ENCODE measurements at places on chromosomes 1 and 21.

DNA sequence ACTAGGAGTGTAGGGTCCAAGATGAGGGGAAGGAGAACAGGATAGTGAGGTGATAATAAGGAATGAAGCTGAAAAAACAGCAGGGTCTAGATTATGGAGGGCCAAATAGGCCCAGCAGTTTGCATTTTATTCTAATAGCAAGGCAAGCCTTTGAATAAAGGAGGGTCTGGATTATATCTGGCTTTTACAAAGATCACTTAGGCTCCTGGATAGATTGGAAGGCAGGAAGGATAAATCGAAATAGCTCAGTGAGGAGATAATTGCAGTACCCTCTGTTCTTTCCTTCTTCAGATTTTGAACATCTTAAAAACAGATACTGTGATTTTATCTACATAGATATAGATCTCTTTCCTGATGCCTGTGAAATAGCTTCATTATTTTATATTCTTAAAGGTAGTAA, 53.8 kb upstream of the PTGFR start:
- no peak for DNase-seq

DNA sequence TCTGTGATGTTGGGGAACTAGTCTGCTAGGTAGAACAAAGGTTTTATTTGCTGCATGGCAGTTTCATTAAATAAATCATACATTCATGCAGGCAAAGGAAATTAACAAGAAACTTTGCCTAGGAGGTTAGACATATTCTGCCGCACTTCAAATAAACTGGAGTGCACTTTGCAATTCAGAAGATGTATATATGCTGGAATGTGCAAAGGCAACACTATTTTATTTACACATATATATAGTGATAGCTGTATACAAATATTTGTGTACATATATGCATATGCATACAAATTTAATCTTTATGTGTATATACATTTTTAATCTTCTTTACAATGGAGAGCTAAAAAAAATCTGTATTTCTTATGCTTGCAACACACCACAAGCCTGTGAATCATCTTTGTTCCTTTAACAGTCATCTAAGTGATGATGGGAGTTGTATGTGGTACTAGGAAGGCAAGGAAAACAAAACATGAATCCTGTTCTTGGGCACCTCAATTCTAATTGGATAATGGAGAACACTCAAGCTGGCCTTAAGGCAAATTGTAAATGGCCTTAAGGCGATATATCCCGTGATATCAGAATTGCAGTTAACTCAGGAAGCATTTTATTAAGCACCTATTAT, 605.8 kb upstream of the CAMK1G start:
- peak; percentile 82 for DNase-seq

DNA sequence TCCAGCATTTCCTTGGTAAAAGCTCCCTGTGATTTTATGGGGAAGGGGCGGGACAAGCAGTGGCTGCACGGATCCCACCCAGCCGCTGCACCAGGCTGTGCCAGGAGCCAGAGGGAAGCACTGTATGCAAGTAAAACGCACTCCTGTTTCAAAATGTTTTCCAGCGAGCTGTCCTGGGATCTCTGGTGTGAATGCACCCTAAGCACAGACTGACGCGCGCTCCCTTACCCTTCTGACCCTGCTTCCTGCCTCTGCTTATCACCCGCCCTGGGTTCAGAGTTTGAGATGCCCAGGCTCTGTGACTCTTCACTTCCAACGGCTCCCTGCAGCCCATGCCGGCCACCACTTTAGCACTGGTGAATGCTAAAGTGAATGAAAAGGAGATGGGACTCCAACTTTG, 131.2 kb downstream of the RHOU start:
- no peak for DNase-seq

GRCh38 chr1:112508278-112509004, at the start of gene WNT2B:
Gene WNT2B (plus strand): TSS chr1:112508965. CDS start chr1:112509263, 298 bp downstream.
- DNase-seq: peak; percentile 23

DNA sequence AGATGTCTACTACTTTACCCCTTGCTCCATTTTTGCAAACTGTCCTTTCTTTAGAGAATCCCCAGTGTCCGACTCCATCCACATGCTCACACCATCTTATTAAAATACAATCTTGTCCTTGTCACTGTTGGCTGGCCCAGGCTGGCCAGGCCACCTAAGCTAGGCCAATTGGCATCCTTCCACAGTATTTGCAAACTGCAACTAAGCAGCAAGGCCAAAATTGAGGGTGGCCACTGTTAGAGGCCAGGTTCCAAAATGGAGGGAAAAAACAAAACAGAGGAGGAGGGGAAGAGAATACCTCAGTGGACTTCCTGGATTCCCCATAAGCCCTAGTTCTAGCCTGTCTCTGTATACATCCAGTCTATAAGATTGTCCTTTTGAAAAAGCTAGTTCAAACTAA, 4.3 kb downstream of the FAM89A start:
- no peak for DNase-seq

DNA sequence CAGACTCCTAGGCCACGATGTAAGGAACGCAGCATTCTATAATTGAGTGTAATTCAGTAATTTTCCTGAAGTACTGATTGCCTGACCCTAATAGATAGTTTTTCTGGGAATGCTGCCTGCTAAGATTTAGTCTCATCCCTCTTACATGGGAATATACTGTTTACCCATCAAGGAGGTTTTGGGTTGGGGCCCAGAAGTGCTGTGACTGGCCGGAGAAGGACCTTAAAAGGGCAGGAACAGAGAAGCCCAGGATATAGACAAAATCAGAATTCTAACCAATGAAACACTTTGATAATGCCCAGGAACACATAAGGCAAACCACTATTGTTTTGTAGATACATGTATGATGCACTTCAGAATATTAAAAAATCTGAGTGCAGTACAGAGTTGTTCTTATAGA, 111.6 kb downstream of the RGS2 start:
- DNase-seq: no peak
